ENCODE measurements at places on chromosomes 1 and 21.

DNA sequence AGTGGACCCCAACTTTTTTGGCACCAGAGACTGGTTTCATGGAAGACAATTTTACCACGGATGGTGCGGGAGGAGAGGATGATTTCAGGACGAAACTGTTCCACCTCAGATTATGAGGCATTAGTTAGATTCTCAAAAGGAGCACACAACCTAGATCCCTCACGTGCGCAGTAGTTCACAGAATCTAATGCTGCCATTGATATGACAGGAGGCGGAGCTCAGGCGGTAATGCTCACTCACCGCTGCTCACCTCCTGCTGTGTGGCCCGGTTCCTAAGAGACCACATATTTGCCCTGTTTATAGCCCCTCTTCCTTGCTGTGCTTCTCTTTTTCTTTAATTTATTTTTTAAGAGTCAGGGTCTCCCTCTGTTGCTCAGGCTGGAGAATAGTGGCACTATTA lies 4.6 kb downstream of the NTRK1 start:
- DNase-seq = no peak

DNA sequence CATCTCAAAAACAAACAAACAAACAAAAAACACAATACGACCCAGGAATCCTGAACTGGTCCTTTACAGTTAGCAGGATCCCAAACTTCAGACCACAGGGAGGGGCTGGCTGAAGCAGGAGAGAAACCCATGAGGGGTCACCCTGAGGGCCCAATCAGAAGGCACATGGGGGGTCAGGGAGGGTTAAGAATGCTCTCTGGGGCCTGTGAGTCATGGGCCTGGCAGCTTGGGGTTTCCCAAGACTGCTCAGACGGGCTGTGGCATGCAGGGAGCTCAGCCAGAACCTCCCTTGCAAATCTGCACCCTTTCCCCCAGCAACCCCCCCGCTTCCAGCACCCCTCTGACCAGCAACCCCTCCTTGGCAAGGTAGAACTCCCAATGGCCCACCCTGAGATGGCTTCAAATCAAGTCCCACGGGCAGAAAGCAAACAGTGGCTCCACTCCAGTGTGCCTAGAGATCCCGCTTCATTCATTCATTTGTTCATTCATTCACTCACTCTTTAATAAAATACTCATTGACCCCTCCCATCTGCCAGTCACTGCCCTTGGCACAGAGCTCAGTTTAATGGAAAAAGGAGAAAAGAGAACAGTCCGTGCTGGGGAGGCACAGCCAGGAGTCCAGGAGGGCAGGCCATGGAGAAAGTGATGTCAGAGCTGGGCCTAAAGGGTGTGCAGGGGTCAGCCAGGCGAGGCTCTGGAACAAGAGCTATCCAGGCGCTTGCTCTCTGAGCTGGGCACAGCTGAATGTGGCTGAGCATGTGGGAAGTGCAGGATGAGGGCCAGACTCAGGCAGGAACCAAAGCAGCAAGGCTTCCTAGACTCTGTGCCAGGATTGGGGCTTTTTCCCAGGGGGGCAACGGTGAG lies 8.2 kb downstream of the UQCRHL start:
- DNase-seq = no peak

DNA sequence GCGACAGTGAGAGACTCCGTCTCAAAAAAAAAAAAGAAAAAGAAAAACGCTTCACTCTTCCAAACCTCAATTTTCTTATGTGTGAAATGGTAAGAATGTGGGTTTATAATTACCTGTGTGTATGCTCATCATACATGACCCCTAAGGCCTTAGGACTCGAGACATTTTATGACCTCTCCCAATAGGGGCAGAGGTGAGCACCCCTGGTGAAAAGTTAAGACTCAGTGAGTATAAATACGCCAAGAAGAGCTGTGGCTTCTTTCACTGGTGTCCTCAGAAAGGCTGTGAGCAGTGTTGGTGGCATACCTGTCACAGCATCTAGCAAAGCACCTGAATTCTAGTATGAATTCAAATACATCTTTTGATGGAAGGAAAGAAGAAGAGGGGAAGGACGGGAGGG lies 7.8 kb upstream of the FCMR start:
- DNase-seq = no peak

DNA sequence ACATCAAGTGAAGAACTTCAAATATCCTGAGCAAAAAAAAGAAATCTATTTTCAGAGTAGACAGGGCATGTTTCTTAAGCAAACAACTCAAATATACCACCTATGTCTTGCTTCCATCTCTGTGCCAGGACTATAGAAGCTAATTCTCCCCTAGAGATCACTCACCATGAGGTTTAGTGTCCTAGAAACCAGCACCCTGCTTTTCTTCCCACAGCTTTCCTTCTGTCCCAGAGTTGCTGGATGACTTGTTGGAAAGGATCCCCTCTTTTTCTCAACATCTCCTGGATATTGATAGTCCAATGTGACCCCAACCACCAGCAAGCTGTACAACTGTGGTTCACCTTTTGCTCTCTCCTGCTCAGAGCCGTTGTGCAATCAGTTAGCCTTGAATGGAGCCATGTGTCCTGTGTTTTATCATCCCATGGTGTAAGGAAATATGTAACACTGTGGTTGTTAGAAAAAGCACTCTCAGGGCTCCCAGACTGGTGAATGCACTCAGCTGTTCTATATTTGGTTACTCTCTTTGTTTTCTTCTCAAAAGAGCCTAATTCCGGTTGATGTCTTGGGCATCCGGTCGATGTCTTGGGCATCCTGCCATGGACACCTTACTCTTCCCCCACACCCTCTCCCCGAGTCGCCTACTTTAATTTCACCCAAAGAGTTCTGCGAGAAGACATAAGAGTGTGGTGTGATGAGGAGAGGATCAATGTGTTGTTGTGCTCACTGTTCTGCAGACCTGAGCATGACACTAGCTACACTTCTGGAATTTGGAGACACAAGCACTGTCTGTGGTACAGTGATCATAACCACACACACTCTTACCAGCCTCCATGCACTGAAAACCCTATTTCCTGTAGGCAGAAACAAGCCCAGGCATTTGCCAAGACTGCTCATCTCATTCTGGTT lies 1.7 kb downstream of the TNFSF4 start:
- no peak for DNase-seq

- no peak for DNase-seq
These were observed 18.0 kb upstream of the LRRC3 start for GRCh38 chr21:44437371-44437695.

- DNase-seq = no peak
These were observed 5.9 kb downstream of the EDEM3 start for GRCh38 chr1:184748740-184749139.

Measured in activated naive CD8-positive, alpha-beta T cell treated with anti-CD3 and anti-CD28 coated beads, Interleukin-2, amount 50 U/mL, for 16 hours (primary cell).